ENCODE measurements at places on chromosomes 4 and X.

DNA sequence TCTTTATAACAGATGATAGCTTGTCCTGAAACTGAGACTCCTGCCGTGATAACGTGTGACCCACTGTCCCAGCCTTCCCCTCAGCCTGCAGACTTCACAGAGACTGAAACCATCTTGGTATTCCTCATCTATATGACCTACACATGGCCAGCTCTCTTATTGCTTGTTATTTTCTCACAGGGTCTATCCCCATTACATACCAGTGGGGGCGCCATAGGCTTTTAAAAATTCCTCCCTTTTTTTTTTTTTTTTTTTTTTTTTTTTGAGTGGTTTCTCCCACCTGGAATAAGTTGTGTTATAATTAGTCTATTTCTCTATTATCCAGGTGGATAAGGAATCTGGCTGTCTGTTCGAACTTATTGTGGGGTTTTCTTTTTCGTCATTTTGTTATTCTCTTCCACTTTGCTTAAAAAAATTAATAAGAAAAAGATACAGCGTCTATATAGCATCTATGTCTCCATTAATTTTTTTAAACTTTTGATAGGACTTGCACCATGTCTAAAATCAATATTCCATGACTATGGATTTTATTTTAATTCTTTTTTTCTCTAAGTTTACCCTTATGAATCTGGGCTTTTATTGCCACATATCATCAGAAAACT is 47.2 kb downstream of the GYG2 start:
- DNase-seq, result no peak

- DNase-seq, result no peak
These were observed 40.4 kb downstream of the COL4A6 start for GRCh38 chrX:108397627-108398391.

DNA sequence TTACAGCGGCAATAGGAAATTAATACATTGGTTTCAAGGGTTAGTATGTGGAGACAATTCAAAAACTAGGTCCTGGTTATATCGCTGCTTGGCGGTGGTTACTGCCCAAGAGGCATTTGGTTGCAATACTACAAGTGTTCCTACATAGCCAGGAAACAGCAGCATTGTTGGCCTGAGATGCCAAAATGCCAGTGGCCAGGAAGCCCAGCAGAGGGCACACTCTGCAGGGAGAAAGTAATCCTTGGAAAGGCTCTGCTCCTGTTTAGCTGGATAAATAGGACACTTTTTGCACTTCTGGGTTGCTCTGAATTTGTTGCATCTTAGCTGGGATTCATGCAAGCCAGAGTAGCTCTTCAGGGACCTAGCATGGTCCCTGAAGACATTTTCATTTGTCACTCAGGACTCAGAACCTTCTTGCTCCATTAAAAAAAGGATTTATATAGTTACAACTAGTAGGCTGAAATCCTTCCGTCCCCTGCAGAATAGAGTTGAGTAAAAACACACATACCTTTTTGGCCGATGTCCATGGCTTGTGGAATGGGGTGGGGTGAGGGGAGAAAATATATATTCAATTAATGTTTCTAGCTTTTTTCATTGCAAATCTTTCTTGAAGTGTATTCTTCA is 8.1 kb upstream of the GPR119 start:
- DNase-seq, result peak; percentile 12

GRCh38 chr4:175411251-175411650 is 400.8 kb downstream of the GPM6A start:
- DNase-seq, result no peak

DNA sequence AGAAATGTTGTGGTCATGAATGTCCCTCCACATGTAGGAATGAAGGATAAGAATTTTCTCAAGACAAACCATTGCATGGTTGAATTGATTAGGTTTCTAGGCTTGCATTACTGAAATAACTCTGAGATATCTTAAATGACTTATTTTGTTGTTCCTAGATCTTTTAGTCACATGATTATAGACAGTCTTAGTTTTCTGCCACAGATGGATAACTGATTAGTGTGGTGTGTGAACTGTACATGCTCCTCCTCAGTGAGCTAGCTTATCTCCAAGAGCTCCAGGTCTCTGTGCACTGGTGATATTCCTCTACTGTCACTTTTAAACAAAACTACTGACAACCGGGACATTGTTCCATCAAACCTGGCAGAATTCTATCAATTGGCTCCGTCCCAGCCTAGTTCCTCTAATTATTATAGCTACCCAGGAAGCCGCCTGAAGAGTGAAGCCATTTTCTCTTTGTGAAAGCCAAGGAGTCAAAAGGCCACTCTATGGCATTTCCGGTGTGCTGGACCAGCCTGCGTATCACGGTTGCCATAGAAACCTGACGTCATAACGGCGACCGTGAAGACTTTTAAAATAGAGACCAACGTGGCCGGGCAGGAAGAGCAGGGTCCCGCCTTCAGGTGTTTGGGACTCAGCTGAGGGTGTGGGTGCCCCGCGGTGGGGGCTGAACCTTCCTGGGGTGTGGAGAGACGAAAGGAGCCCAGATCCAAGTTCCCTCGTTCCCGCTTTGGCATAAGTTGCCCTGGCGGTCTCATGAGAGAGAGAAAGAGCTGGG is 28.1 kb downstream of the BEX3 start:
- DNase-seq, result no peak

DNA sequence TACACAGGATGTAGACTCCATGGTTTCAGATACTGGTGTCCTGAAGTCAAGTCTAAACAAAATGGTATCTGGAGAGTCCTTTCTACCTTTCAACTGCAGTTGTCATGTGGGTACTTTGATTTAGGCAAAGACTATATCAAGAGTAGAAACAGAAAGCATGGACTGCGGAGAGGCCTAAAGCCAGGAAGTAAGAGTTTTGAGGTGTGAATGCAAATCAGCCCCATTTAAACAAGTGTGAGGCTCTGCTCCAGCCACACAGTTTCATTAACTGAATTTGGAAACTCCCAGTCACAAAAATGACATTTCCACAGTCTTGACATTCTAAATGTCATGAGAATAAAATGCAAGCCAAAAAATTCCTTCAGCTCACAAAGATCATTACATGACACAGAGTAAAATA is 87.2 kb upstream of the MCF2 start:
- DNase-seq, result no peak

DNA sequence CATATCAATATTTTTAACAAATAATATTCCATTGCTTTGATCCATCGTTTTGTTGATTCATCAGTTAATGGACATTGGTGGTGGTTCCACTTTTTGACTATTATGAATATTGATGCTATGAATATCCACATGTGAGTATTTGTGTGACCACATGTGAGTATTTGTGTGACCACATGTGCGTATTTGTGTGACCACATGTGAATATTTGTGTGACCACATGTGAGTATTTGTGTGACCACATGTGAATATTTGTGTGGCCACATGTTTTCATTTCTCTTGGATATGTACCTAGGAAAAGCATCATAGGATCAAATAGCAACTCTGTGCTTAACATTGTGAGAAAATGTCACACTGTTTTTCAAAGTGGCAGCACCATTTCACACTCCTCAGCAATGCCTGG is 433.6 kb upstream of the FRG1 start:
- no peak for DNase-seq

DNA sequence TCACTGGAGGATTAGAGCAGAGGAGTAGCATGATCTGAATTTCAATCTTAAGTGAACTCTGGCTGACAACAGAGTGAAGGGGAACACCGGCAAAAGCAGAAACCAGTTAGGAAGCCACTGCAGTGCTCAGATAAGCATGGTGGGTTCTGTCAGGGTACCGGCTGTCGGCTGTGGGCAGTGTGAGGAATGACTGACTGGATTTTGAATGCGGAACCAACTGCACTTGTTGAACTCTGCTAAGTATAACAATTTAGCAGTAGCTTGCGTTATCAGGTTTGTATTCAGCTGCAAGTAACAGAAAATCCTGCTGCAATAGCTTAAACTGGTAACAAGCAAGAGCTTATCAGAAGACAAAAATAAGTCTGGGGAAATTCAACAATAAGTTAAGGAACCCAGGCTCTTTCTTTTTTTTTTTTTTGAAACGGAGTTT is 5.2 kb downstream of the HTT start:
- DNase-seq, result peak; percentile 93

DNA sequence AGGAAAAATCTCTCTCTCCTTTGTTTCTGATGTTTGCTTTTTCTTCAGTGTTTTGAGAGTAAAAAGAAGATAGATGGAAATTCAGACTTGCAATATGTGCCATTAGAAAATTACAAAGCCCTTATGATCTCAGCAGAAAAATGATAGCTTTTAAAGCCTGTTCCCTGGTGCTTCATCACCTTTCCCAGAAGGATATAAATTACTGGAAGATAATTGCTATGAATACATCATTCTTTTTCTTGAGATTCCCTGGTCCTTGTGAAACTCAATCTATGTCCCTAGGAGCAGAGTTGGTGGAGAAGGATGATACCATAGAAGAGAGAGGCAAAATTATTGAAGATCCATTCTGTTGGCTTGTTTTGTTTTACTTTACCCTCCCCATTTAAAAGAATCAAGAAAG is 86.5 kb downstream of the GLRA3 start:
- no peak for DNase-seq

GRCh38 chr4:3687538-3687937 is 78.6 kb upstream of the ADRA2C start:
- DNase-seq, result no peak

DNA sequence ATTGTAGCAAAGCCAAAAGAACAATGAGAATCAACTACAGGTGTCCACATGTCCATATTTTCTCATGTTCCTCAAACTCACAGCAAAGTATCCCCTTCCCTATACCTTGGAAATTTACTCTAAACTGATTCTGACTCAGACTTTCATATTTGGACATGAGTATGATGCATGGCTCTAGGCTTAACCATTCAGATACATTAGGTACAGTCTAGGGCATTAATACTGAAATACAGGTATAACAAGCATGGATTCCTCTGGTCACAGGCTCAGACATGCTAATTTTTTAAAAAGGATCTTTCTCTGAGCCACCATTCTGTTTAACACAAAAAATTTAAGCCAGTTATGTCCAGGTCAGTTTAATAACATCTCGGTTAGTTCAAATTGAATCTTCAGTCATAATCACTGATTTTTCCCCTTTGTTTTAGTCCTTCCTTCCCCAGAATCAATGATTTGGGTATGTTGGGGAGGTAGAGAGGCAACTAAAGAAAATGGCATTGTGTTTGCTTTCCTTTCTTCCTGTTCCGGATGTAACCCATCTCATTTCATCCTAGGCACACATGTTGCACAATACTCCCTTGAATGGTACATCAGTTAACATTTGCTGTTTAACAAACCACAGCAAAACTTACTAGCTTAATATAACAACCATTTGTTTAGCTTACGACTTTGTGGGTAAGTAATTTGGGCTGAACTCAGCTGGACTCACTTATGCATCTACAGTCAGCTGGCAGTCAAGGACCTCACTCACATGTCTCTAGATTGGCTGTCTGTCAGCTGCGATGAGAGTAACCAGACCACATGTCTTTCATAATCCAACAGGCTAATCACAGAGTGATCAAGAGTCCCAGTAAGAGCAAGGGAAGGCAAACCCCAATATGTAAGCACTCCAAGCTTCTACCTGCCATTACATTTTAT is 75.3 kb upstream of the GRIA3 start:
- DNase-seq, result no peak

- no peak for DNase-seq
These were observed 17.0 kb upstream of the PAPSS1 start for GRCh38 chr4:107736924-107737448.

DNA sequence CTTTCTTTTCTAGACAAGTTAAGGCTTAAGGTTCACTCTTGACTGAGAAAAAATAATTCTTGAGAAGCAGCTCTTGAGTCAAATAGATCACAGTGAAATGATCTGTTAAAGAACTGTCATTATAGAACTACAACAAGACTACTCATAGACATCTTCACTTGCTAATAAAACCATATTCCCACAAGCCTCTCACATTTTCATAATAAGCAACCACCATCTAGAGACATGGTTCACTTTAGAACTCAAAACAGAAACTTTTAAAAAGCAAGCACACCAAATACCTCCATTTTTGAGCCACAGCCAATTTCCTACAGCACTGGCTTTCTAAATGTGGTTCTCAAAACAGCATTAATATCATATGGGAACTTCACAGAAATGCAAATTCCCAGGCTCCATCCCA is 309.5 kb downstream of the TMA16 start:
- no peak for DNase-seq

DNA sequence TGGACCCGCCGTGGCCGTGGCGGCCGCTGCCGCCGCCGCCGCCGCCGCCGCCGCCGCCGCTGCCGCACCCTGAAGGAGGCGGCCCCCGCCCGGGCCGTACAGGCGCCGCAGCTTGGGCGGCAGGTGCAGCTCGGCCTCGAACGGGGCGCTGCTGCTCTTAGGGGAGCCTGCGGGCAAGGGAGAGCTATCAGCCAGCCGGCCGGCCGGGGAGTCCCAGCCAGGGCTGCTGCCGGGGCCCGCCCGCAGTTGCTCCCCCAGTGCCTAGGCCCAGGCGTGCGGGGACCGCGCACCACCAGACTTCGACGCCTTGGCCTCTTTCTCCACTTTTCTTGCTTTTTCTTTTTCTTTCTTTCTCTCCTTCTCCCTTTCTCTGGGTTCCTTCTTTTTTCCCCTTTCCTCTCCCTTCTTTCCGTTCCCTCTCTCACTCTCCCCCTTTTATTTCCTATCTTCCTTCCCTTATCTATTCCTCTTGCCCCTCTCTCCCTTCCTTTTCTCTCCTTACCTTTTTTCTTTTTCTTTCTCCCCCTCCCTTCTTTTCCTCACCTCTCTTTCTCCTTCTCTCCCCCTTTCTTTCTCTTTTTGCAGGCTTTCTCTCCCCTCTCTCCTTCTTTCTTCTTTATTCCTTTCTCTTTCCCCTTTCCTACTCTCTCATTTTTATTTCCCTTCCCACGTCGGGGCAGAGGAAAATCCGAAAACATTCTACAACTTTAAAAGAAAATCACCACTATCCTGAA is 2.0 kb downstream of the ARX start:
- DNase-seq, result no peak

DNA sequence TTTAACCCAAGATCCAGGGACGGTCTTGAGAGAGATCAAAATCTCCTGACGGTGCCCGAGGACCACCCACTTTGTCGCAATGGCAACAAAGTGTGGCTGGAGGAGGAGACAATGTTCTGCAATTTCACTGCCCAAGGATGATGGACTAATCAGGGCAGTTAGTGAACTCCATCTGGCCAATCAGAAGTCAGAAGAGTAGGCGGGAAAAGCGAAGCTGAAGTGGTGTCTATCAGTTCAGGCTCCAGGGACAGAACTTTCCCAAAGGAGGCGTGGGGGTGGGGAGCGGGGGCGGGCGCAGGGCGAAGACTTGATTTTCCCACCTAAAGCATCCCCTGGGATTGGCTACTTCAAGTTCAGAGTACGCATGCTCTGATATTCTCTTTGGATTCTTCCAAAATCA is 25.6 kb downstream of the SPACA5B start:
- no peak for DNase-seq

- no peak for DNase-seq
These were observed 30.0 kb upstream of the TFDP3 start for GRCh38 chrX:133248177-133248576.

DNA sequence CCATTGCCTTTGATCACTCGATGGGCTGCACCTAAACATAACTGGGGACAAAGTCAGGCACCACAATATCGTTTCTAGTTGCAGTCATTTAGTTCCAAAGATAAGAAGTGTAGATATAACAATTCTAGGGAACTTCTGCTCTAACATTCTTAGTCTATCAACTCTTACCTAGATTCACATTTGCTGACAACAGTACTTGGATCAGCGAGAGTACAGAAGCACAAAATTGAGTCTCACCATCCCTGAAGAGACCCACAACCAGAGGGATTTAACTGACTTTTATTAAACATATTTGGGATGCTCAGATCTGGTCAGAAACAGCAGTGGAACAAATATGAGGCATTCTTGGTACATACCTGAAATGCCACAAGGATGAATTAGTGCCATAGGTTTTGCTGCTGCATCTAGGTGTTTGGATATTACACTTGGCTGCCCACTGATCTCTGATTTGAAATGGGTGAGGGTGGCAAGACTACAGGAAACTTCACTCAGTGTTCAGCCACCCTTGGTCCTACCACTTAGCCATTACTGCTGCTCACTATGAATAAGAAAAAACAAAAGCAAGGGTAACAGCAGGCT is 28.9 kb upstream of the HUWE1 start:
- no peak for DNase-seq
